NCI-H1105 treated with DMSO at 0.1 percent for 48 hours (cell line): ENCODE measurements at places on chromosomes 12 and 14.
A peak's percentile ranks its signal among the peaks of the same experiment; 100 is the strongest.

- DNase-seq: no peak
Measured at GRCh38 chr14:57277062-57277461, 8.3 kb downstream of the AP5M1 start.

GRCh38 chr14:51327376-51327775, 87.3 kb downstream of the TMX1 start:
- no peak for DNase-seq

- peak; percentile 27 for DNase-seq
Measured at GRCh38 chr12:123238961-123239360, 5.7 kb downstream of the MTRFR start.

DNA sequence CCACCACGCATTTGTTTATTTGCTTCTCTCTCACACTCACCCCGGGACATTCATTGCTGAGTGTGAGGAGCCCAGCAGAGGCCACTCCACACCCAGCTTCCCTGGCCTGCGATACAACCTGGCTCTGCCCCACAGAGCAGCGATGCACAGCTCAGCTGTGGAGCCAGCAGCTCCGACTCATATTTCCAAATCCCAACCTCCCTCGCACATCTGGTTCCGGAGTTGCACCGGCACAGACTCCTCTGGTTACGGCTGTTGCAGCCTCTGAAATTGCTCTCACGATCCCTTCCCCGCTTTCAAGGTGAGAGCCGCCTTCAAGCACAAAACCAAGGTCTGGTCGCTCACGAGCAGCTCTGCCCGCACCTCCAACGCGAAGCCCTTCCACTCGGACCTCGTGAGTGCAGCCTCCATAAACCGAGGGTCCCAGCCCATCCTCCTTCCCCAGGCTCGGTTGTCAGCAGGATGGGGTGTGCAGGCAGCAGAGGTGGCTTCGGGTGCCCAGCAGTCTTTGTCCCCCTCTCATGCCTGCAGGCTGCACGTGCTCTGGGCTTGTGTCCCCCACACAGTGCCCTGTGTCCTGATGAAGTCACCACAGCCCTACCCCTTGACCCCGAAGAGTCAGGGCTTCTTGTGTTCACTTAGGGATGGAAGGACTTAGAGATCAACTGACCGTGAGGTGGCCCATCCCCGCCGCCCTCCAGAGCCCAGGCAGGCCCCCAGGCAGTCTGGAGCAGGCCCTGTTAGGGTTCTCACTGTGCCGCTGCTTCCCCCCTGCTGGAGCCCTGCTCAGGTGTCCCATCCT, 184.3 kb downstream of the ADGRD1 start:
- DNase-seq: no peak

DNA sequence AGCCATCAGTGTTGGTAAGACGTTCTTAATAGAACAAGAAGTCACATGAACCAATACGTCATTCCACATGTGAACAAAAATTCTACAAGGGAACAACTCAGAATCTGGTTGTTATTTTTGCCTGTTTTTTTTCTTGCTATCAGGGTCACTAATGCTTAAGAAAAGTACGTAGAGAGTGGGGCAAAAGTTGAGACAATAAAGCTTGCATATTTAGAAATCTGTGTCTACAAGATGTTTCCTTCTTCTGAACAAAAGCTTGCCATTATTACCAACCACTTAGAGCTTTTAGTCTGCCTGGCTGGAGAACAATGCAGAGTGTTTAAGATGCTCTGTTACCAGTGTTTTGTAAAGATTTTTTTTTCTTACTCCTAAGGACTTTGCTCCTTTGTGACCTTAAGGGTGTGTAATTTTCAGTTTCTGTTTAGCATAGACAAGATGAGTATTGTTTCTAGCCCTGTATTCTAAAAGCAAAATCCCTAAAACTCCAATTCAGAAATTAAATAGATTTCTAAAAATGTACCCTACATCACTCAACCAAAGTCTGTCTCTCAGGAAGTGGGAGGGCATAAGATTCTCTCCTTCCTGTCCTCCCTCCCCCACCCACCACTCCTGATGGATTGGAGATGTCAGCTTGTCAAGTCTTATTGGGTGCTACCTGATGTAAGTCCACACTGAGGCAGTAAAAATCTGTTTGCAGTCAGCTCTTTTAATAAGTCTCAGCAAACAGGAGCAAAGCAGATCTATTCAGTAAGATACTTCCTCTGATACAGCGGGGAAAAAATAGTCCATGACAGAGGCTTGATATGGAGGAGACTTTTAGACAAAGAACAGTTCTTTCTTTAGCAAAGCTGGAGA, 267.6 kb downstream of the GRIN2B start:
- DNase-seq: no peak

GRCh38 chr14:56422221-56422620, 157.4 kb upstream of the TMEM260 start:
- DNase-seq: no peak

DNA sequence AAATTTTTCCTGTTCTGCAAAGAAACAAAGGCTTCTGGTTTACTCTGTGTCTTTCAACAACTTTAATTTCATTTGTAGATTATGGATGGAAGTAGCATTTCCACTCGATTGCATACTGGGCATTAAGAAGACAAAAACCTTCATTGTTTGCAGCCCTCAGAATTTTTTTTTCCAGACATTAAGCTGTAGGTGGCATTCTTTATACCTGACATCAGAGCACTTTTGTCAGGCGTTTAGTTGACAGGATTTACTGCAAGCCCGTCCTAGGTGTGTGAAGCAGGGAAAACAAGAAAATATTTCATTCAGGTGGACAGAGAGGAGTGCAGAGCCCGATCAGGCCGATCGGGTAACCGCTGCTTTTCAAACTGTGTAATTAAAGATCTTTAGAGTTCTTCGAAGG, 107.5 kb downstream of the TMEM260 start:
- no peak for DNase-seq

DNA sequence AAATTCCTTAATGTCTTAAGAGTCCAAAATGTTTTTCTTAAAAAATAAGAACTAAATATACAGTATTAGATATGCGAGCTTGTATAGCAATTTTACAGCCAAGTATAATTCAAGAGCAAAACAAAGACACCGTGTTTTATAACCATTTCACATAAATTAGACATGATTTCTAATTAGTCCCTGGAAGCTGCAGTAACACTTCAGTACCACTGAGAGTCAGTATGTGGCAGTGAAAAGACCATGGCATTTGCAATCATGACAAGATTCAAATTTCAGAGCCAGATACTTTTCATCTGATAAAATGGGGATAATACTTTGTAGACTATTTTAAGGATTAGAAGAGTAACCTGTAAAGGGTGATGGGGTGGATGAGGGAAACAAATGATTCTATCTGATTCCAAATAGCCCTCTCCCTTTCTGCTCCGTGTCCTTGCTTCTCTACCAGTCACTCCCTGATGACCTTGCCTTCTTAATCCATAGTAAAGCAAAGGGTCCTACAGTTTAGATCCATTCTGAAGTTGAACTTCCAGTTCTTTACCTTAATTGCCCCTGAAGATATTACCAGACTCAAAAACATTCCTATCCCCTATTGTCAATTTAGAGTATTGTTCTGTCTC, 145.4 kb upstream of the ABCD2 start:
- DNase-seq: peak; percentile 69

GRCh38 chr14:92589213-92589852, 75.8 kb downstream of the RIN3 start:
- peak; percentile 21 for DNase-seq

GRCh38 chr12:120257041-120257821, 8.3 kb downstream of the PXN start:
- DNase-seq: no peak

GRCh38 chr14:95313707-95314106, 6.0 kb downstream of the CLMN start:
- no peak for DNase-seq

DNA sequence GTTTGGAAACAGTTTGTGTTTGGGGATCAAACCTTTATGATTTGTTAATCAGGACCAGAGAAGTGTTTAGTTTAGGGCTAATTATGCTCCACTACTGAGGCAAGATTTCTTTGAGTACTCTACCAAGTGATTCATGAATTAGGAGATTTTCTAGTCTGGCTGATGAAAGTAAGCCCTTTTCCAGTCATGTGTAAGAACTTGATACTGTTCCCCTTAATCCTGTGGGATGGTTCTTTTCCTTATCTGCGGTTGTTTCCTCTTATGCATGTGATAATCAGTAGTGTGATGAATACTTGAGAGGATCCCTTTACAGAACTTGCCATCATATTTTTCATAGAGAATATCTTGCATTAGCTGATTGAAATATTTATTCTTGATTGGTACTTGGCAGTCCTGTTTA, 42.1 kb downstream of the DYRK2 start:
- no peak for DNase-seq

- DNase-seq: peak; percentile 38
Measured at GRCh38 chr12:95548539-95549391, 2.5 kb downstream of the USP44 start.

DNA sequence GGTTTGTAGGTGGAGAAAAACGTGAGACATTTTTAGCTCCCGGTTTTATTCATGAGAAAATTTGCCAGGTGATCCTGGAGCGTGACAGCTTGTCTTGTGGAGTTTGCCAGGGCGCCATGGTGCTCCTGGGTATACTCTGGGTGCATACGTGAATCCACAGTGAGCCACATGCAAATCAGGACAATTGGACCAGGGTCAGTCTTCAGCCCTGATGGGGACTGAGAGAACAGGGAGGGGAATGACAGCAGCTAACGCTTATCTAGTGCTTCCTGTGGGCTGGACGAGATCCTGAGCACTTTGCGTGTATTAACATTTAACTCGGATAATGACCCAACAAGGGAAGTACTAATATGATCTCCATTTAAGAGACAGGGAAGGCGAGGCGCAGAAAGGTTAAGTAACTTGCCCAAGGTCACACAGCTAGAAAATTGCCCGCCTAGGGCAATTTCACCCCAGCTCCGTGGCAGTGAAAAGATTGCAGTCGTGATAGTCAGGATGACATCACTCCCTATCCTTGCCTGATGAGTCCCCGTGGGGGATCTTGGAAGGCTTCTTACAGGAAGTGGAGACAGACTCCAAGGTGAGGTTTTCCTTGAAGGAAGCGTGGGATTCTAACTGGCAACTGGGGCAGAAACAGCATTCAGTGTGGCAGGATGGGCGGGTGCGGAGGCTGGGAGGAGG, 118.4 kb upstream of the NCOR2 start:
- no peak for DNase-seq

- DNase-seq: no peak
Measured at GRCh38 chr12:27213830-27214787, 30.0 kb upstream of the STK38L start.

GRCh38 chr14:91925001-91925726, 22.3 kb downstream of the FBLN5 start:
- DNase-seq: no peak

DNA sequence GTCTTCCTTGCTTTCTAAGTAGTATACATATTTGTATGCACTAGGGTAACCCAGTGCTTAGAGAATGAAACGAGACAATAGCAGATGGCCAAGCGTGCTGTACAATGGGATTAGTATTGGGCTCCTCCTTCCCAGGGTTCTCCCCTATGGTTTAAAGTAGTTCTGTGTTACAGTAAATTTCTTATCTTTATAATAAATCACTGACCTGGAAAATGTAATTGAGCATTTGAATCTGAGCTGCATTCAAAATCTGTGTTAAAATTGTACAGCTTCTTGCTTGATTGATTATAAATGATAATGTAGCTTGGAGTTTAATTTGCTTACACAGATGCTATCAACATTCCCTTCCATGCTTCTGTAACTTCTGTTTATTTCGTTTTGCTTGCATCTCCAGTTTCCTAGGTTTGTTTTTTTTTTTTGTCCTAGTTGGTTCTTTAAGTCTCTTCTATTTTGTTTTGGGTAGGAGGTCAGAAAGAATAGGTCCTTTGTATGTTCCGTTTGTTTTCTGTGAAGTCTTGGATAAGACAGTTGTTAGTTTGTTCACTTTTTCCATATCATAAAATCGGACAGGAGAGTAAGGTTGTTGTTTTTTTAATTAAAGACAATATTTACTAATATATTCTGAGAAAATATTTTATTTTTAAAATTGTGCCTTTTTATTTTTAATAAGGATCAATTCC, 171.2 kb downstream of the ERC1 start:
- DNase-seq: no peak

DNA sequence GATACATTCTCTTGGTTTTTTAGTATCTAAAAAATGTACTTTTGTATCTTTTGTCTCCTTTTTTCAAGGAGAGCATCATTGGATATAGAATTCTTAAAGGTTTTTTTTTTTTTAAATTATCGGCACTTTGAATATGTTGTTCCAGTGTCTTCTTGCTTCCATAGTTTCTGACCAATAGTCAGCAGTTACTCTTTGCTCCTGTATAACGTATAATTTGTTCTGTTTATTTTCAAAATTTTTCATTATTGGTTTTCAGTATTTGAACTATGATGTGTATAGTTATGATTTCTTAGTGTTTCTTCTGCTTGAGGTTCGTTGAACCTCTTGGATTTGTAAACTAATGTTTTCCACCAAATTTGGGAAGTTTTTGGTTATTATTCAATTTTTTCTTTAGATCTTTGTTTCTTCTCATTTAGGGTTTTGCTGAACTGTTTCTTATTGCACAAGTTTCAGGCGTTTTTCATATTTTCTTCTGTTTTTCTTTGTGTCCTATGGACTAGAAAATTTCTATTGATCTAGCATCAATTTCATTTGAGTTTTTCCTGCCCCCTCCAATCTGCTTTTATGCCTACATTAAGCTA, 93.9 kb downstream of the PLBD1 start:
- DNase-seq: peak; percentile 38

- DNase-seq: no peak
Measured at GRCh38 chr14:32913725-32914124, 25.0 kb upstream of the NPAS3 start.

GRCh38 chr14:100306101-100306997, at the start of gene SLC25A29:
Gene SLC25A29, minus strand, starts transcription at chr14:100306444. Its CDS starts 212 bp downstream, at chr14:100306232.
- DNase-seq: peak; percentile 90

GRCh38 chr12:47350062-47350408, 270.3 kb upstream of the AMIGO2 start:
- DNase-seq: no peak
